HT1080 (cell line): ENCODE measurements at places on chromosomes 1 and 21. TPM values are rescaled to one million over a fixed set of nuclear protein-coding genes. Genes with fewer than 3 reads are reported as not detected.

Gene NHLH1
- 0.18 TPM in 1 of 2 replicates, not detected in the other for total RNA-seq

Gene OR14I1
- total RNA-seq, result not detected in 2 replicates

Gene BRINP3
- not detected in 2 replicates for total RNA-seq

Gene OR2G2
- total RNA-seq, result not detected in 2 replicates
